ENCODE measurements at places on chromosomes 16 and 17.

DNA sequence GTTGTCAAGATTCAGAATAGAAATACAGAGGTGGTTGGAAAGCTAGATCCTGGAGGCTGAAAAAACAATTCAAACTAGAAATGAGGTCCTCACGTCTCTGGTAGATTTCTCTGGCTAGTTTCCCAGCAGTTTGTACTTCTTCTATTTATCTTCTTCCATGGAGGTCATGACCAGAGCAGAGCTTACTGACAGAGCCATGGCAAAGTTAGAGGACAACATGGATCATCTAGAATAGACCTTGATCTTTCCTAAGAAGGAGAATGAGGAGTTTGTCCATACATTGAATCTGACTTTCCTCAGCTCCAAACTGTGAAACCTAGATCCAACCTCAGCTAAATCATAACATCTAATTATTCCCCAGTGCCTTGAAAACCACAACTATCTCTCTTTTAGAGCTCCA, 900.8 kb upstream of the GOT2 start:
- DNase-seq = no peak

DNA sequence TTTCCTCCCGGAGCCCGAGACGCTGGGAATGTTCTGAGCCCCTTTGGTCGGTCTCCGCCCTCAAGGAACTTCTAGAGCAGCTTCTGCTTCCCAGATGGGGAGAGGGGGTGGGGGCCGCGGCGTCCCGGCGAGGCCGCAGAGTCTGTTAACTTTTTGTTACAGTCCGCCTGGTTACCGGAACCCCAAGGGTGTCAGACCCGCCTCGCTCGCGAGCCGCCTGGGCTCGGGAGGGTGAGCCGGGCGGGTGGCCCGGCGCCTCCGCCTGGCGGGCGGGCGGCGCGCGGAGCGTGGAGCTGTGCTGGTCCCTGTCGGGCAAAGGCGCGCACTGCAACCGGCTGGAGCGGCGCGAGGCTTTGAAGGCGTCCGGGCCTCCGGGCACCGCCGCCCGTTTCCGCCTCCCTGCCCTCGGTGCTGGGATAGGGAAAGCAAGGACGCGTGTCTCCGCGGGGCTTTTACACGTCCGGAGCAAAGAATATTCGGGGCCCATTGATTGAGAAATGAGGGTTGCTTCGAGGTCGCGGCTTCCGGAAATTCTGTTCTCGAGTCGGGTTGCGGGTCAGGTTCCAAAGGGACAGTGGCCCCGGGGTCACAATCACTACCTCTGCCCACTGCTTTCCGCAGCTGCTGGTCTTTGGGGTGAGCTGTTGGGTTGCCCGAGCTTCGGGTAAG, 1.7 kb downstream of the HS3ST3B1 start:
- DNase-seq = peak; percentile 60

- DNase-seq = no peak
Measured at GRCh38 chr16:83977056-83977815, 9.2 kb downstream of the NECAB2 start.

DNA sequence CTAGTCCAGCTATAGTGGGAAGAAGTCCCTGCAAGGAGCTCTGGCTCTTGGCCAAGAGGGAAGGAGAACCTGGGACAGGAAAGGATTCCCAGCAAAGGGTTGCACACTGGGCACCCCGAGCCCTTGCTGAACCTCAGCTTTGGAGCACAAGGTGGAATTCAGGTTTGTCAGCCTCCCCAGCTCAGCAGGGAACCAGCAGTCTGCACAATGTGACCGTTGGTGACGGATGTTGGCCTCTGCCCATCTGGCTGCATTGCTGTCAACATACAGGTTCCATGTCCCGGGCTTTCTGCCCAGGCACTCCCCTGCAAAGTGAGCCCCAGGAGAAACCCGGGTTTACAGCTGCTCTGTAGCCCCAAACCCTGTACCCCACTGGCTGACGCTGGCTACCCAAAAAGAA, 6.7 kb downstream of the RPRML start:
- no peak for DNase-seq

- DNase-seq = no peak
Measured at GRCh38 chr17:732067-732901, at the start of gene TLCD3A. TSS of gene TLCD3A (plus strand) at chr17:732596. CDS start at chr17:732648, 52 bp downstream.

GRCh38 chr17:53823341-53824050, 769 bp downstream of the KIF2B start:
- DNase-seq = no peak

- DNase-seq = peak; percentile 29
Measured at GRCh38 chr16:70428178-70428998, 10.5 kb downstream of the ST3GAL2 start.

DNA sequence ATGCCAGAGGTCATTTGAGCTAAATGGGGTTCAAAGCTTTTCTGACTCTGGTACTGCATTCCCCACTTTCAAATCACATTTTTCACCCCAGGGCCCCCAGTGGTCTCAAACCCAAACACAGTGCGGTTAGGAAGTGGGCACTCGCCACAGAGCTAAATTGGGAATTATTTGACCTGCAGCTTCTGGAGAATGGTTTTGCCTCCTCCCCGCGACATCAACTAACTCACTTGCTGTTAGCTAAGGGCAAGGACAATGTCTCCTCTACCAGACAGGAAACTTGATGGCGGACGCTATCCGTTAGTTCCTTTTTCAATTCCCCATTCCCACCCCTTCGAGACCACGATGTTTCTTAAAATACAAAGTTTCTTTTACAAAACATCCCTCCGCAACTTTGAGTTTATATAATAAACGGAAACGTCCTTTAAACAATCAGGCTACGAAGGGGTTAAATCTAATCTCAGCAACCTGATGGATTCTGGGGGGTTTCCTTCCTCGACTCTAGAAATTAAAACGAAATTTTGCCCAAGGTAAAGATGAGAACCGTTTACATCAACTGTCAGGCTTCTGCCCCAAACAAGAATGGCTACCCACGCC, 500 bp upstream of the KAT7 start:
- DNase-seq = no peak

DNA sequence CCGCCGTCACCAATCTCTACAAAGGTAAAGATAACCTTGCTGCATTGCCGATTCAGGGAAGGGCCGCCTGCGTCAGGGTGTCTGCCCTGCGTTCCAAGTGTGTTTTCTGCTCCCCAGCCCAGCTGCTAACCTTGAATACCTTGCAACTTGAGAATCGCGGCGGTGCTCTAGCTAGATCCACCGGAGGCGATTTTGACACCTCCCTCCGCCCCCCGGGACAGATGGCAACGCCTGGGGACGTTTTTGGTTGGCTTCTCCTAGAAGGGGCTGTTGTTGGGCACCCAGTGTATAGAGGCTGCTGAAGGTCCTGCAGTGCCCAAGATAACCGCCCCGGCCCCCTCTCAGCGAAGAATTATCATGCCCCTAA, 1.5 kb downstream of the HAPSTR1 start:
- DNase-seq = no peak

DNA sequence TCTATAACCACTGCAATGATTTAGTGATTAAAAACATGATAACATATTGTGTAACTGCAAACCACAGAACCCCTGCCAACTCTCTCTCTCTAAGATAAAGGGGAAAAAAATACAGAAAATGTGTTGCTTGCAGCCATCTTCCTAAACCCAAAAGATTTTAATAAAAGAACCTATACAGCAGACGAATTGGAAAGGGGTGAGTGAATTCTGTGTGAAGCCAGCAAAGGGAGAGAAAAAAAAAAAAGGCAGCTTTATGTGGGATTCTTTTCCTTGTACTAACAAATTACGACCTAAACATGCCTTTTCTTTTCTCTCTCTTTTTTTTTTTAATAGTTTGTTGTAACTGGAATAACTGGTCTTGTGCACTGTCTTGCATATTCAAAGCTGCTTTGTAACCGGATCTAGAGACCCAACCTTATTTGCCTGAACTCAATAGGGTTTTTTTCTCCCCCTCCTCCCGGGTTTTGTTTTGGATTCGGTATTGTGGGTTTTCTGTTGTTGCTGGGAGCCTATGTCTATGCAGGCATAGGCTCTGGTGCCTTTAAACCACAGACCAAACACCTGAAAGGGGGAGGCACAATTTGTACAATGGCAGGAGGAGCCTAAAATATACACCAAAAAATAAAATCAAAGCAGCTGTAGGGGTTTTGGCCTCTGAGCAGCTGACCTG, 7.0 kb upstream of the ZFHX3 start:
- no peak for DNase-seq

GRCh38 chr16:87389245-87389644, 2.9 kb upstream of the MAP1LC3B start:
- DNase-seq = no peak

DNA sequence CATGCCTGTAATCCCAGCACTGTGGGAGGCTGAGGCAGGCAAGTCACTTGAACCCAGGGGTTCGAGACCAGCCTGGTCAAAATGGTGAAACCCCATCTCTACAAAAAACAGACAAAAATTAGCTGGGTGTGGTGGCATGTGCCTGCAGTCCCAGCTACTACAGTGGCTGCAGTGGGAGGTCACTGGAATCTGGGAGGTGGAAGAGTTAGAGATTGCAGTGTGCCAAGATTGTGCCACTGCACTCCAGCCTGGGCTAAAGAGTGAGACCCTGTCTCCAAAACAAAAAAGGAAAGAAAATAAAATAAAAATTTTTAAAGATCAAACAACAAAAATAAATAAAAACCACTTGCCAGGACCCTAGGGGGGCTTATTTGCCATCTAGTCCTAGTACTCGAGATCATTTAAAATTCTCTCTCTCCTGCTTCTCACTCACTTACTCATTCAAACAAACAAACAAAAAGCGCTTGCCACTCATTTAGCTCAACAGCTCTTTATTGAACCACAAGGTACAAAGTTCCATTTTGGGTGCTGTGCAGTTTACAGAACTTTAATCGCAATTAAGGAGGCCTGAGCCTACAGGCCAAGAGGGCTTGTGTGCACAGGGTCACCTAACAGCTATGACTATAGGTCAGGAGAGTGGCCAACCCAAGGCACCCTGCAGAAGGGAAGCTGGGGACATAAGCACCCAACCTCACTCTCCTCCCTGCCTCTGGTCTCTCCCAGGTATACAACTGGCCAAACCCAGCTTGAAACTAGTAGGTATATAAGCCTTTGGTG, 4.4 kb downstream of the CHD9NB start:
- no peak for DNase-seq

DNA sequence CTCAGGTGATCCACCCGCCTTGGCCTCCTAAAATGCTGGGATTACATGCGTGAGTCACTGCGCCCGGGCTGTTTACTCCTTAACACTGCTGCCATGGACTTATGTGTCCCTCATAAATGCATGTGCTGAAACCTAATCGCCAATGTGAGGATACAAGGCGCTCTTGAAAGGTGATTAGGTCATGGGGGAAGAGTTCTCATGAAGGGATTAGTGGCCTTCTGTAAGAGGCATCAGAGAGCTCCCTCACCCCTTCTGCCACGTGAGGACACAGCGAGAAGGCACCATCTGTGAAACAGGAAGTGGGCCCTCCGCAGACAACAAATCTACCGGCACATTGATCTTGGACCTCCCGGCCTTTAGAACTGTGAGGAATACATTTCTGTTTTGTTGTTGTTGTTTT, 19.1 kb downstream of the ITPRIPL2 start:
- no peak for DNase-seq

- DNase-seq = no peak
Measured at GRCh38 chr17:73485130-73485529, 159.1 kb downstream of the SDK2 start.

DNA sequence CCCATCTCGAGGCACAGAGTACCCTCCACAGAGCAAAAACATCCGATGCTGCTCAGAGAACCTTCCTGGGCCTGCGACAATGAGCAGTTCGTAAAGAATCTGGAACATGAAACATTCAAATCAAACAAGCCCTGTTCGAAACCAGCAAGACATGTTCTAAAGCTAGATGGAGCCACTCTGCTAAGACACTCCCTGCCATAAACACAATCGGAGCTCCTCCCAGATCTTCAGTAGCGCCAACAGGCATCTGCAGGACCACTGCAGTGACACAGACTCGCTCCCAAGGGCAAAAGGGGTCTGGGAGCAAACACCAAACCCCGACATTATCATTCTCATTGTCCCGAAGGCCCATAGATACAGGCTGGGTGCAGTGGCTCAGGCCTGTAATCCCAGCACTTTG, 108.7 kb downstream of the ZFHX3 start:
- DNase-seq = no peak

- DNase-seq = no peak
Measured at GRCh38 chr17:52128721-52129120, 29.8 kb downstream of the CA10 start.

DNA sequence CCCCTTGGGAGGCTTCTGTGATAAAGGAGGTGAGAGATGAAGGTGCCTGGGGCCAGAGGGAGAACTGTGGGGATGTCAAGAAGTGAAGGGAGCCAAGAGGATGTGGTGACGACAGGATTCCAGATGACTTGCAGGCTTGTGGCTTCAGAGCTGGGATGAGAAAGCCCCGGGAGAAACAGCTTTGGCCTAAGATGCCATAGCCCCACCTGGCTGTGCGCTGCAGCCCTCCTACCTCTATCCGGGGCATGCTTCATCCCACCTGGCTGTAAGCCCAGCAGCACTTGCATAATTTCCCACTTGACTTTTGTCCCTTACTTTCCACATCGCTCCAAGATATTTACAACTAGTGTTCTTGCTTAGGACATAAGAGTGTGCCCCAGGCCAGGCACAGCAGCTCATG, 29.3 kb downstream of the GINS3 start:
- DNase-seq = no peak

DNA sequence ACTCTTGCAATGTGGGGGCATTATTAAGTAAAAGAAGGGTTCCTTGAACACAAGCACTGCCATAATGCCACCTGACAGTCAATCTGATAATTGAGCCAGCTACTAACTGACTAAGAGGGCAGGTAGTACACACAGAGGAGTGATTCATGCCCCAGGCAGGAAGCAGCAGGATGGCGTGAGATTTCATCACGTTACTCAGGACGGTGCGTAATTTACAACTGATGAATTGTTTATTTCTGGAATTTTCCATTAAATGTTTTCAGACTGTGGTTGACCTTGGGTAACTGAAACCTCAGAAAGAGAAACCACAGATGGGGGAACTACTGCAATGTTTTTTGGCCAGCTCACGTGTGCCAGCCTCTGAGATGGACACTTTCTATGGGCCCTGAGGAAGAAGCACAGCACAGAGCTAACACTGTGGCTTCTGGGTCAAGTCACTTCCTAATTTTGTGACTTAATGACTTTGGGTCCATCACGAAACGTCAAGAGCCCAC, 46.7 kb downstream of the C17orf67 start:
- DNase-seq = peak; percentile 31

GRCh38 chr17:68455901-68456338, 1.4 kb downstream of the WIPI1 start:
- no peak for DNase-seq

- no peak for DNase-seq
Measured at GRCh38 chr16:2614761-2615191, 67.5 kb upstream of the KCTD5 start.

GRCh38 chr16:11992008-11992584, 15.6 kb downstream of the SNX29 start:
- DNase-seq = no peak

GRCh38 chr17:75645501-75645888, 12.3 kb downstream of the SMIM5 start:
- DNase-seq = no peak

GRCh38 chr17:74779948-74780400, 3.8 kb upstream of the NAT9 start:
- no peak for DNase-seq

- no peak for DNase-seq
Measured at GRCh38 chr17:16322636-16323035, 30.6 kb downstream of the CENPV start.

GRCh38 chr16:89049484-89050118, 44.1 kb upstream of the ACSF3 start:
- DNase-seq = no peak

Measured in activated CD8-positive, alpha-beta memory T cell treated with anti-CD3 and anti-CD28 coated beads for 4 hours (primary cell).